ENCODE measurements at places on chromosomes 7 and 10.

DNA sequence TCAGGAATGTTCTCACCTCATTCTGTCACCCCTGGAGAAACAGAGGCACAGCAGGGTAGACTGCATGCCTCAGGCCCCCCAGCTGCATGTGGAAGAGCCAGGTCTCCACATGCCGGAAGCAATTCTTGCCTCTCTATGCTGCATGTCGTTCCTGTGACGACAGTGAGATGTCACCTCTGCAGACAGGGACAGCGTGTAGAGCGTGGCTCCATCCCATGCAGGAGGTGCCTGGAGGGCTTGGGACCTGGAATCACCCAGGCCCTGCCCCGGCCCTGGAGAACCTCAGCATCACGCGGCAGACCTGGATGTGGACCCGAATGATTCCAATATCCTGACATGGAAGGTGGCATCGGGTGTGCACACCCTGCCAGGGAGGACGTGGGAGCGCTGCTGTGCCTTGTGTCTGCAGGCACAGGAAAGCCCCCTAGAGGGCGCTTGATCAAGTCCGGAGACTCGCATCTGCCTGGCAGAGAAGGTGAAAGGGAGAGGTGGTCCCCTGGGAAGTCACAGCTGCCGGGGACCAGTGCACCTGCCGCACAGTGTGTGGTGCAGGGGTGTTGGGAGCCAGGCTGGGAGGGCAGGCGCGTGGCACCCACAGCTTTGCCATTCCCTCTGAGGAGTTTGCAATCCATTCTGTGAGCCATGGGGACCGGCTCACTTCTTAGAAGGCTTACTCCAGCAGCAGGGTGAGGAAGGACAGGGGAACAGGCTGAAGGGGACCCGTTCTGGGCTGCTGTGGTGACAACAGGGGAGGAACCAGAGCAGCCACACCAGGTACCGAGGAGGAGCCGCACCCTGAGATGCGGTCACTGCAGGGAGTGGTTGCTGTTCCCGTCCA lies 45.3 kb upstream of the EN2 start:
- DNase-seq, result peak; percentile 57

DNA sequence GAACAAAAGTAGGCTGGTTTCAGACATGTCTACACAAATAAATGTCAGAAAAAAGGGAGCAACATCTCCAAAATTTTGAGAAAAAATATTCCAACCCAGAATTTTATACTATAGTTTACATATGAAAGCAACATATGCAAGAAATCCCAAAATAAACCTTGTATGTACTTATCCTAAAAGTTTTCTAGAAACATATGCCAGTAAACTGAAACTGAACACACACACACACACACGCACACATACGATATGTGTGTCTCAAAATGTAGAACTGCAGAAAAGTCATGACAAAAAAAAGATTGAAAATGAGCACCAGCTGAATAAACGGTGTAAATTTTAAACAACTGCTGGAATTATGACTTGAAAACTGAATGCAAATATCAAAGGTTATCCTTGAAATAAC lies 81.0 kb downstream of the VPS41 start:
- DNase-seq, result no peak

DNA sequence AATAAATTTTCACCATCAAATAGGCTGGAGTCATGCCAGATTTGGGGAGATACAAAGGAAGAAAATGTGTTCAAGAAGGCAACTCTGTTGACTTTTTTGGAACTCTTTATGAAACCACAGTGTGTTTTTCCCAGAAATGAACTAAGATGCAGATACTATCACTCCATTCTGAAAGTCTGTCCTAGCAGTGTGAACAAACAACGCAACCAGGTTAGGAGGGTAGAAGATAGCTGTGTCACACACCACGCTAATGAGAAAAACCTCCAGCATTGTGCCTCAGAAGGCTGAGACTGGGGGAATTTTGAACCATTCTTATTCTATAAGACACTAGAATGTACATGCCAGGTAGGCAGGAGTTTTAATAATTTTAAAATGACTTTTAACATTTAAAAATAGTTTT lies 15.9 kb upstream of the ATP6V0A4 start:
- no peak for DNase-seq

DNA sequence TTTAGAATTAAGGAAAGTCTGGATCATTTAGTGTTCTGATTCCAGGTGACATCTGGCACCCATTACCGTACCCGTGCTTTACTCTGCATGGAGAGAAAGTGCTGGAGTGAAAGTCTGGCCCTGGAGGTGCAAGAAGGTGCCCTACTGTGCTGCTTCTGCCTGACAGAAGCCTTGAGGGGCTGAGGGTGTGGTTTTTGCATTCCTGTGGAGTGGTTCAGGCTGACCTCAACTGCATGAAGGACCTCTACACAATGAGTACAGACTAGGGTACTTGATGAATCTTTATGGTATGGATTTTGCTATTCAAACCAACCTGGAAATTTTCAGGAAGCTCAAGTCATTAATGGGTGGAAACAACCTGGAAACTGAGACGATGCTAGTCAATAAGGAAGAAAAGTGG lies 45.1 kb upstream of the GSAP start:
- DNase-seq, result no peak

DNA sequence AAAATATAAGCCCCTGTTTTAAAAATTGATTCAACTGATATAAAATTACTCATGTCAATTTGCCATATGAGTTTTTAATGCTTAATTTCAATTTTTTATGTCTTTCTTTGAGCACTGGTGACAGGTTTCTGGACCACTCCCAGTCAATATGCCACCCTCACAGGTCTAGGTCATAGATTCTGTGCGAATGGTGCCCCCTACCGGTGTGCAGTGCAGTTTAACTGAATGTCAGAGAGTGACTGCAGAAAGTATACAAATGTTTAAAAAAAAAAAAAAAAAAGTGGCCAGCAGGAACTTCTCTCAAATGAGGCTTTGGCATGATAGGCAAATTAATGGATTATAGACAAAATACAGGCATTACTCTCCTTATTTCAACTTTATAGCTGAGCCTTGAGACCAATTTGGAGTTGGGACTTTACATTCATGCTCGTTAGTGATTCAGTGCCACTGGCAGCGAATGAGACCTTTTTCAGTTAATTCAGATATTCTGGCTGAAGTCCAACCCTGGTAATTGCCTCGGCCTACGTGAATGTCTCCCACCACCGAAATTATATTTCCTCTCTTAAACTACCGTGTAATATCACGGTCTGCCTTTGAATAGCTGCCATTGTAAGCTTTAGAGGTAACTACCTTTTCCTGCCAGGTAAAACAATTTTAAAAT lies 427.6 kb downstream of the PHTF2 start:
- peak; percentile 36 for DNase-seq

GRCh38 chr7:72403458-72404076 lies 8.6 kb downstream of the CALN1 start:
- peak; percentile 14 for DNase-seq

DNA sequence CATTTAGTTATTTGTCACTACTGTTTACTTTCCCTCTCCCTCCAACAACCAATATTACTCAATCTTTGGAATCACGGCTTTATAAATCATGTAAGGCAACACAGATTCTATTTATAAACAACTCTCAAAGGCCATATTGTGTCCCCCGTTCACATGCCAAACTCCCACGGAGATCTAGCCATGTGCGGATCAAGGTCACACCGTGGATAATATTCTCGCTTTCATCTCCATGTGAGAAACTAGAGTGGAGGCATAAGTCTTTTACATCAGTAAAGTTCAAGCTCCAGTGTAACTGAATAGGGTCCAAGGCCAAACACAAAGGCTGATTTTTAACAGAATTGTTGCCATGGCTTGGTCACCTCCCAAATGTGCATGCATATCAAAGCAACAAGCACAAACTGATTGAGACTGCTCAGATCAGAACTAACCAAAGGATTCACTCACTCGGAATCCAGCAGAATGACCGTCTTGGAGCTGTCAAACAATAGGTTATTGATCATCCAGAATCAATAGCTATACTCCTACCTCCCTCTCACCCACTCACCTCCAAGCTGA lies 569.5 kb upstream of the LRRN3 start:
- DNase-seq, result no peak

- no peak for DNase-seq
Observed at GRCh38 chr10:21364196-21365114, 161.0 kb downstream of the SKIDA1 start.

DNA sequence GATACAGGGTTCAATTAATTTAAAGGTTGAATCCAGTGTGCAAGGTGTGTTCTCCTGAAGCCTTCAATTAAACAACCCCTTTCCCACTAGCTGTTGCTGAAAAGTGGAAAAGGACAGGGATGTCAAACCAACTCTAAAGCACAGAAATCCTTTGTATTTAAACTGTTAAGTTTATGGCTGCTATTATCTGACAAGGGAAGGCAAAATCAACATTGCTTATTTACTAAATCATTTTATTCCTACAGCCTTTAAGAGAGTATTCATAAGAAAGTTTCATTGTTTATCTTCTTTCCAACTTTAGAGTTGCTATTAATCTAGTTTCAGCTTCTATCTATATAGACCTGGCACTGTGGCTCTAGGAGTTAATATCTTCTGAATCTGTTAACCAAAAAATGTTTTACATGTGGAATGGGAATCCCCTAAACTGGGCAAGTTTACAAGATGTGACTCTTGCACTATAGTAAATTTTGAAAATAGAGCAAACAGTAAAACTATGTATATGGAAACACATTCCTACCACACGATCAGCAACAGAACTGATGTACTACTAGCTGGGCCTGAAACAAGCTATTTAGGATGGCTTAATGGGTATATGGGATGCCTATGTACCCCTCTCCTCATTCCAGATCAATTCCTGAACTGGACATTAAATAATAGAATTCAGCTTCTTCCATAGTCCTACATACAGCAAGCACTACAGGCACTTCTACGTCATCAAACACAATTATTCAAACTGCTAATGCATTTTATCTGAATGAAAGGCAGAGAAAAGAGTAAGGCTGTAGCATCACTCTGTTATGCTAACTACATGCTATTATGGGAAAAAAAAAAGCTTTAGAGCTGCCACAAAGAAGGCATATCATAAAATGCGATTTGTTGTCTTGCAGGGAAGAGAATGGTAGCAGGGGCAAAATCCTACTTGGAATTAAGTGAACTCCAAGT lies 52.8 kb downstream of the CDK6 start:
- DNase-seq, result no peak
